ENCODE measurements at places on chromosomes 7 and 10.
A peak's percentile ranks its signal among the peaks of the same experiment; 100 is the strongest.

DNA sequence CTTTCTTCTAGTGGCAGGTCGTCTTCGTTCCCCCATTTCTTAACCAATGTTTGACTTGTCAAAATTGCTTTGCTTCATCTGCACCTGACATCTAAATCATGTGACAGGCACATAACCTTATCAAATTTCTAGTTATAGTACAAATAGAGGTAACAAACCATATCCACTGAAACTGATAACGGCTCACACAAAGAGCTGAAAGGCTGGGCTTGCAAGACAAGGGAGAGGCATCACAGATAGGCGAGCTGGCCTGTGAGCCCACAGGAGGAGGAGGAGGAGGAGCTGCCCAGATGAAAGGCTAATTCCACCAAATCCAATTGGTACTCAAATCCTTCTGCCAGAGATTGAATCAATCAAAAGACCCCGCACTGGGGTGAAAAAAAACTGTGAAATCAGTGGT lies 80.2 kb upstream of the NEBL start:
- DNase-seq = no peak

DNA sequence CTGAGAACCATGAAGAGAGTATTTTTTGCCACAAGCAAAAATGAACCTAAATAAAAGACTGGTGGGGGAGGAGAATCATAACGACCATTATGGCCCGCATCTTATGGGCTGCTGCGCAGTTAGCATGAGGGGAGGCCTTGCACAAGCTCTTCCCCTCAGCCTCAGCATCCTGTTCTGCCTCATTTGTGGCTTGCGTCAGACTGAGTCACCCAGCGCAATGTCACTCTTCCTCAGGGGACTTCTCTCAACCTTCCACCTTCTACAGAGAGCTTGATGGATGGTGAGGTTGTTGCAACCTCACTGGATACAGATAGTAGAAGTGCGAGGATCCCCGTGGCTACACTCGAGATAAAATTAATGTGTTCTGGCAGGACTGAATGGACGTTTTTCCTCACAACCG lies 16.8 kb upstream of the GPR15LG start:
- peak; percentile 83 for DNase-seq

DNA sequence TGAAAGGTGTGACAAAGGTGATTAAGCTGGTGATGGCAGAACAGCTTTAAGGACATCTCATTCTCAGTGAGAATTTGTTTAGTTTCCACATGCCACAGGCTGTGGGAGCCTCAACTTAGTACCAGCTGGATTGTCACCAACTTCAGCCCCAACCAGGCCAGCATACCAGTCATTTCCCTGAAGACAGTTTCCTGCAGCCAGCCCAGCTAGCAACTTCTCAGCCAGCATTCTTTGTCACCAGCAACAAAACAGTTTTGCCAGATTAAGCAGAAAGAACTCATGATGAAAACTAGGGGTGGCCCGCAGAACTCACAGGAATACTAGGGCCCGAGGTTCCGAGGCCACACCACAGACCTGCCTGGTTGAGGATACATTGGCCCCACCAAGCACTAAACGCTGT lies 68.8 kb upstream of the UNC5B start:
- no peak for DNase-seq

- DNase-seq = no peak
These were observed 259.3 kb downstream of the ZEB1 start for GRCh38 chr10:31578181-31578852.

GRCh38 chr7:155842496-155843265 lies 30.4 kb upstream of the SHH start:
- no peak for DNase-seq

DNA sequence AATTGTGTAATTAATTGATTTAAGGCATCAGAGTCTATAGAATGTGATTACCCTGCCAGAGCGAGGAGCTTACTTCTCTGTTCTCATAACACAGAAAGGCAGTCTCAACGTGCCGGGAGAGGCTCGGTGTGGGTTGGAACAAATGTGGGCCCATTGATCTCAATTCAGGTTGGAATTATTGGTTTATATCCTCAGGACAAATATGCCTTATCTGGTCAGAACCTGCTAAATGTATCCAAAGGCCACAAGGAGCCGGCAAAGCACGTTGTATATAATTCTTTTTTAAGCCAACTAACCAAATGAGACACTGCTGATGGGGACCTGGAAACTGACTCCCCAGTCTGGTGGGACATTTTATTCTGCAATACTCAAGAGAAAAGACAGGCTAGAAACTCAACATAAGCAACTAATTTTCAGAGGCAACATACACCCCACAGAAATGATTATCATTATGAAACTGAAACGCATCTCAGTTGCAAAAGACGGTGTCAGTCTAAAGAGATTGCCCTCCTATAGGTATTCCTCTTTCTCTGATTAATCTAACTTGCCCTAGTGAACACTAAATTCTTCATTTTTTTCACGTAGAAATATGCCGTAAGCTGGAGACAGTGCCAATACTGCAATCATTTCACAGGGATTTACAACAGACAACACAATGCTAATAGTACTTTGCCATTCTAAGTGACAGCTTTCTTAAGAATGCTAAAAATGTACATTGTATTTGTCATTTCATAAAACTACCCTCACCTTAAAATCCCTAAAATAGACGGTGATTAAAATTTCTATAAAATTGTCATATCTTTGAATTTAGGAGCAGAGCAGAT lies 9.4 kb downstream of the EBF3 start:
- no peak for DNase-seq

GRCh38 chr10:85459906-85460305 lies 906.7 kb downstream of the GRID1 start:
- DNase-seq = no peak

DNA sequence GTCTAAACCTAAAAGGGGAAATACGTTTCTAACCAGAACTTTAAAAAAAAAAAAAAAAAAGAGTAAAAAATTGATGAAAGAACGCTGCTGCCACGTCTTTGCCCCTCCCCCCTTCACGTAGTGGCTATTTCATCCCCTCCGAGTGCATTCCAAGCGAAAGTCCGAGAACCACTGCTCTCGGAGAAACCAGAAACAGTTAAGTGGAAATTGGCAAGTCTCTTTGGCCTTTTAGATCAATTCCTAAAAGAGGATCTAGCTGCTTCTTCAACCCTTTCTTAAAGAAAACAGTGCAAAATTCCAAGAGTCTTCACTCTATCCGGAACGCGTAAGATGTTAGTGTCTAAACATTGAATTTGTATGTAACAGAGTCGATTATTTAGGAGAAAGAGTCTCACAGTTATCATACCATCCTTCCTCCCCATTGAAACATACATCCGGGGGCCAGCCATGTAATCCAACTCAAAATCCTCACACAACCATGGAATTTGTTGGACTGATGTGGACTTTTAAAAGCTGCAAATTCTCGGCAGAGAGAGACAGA lies 1.1 kb downstream of the P4HA1 start:
- peak; percentile 30 for DNase-seq

DNA sequence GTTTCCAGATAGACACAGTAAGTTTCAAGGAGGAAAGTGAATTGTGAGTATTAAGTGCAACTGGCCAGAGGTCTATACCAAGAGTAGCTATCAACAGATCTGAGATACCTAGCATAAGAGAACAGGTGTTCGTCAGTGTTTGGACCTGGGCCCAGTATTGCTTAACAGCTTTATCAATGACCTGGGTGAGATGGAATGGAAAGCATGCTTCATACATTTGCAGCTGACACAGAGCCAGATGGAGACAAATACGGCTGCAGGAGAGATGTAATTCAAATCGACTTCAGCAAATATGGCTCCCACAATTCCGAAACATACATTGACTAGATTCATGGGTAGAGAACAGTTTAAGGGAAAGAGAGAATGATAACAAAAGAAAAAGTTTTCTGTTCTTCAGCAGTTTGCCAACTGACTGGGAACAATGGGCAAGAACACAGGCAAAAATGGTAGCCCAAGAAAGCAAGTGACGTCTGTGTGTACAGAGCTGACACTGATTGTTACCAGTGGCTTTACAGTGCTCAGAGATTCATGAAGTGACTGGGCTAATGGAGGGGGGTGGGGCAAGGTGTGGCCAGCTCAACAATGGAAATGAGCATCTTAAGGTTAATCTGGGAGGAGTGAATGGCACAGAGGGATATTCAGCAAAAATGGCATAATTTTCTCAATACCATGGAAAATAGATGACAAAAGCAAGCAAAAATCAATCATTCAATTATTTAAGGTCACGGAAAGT lies 28.0 kb upstream of the COBL start:
- DNase-seq = no peak

DNA sequence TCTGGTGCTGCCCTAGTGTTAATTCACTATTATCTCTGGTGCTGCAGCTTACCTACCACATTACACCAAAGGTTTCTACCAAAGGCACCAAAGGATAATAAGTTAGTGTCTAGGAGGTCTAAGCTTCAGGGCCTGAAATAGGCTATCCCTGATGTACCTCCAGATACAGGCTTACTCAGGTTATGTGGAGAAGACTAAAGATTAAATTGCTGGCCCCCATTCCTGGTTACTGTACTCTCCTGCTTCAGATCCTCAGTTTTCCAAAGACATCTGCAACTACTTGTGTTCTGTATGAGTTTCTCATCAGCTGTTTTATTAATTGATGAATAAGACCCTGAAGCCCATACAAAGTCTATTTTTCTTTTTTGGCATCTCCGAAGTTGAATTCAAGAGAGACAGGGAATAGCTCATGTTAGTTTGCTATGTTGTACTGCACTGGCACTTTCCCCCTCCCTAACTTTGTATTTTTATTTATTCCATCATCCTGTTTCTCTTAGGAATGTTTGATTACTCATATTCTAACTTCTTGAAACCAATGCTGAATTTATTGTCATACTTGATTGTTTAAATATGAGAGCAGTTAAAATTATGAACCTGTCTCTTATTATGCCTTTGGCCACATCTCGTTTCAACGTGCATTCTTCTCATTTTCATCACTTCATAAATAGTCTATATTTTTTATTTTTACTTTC lies 85.9 kb downstream of the PON1 start:
- no peak for DNase-seq

DNA sequence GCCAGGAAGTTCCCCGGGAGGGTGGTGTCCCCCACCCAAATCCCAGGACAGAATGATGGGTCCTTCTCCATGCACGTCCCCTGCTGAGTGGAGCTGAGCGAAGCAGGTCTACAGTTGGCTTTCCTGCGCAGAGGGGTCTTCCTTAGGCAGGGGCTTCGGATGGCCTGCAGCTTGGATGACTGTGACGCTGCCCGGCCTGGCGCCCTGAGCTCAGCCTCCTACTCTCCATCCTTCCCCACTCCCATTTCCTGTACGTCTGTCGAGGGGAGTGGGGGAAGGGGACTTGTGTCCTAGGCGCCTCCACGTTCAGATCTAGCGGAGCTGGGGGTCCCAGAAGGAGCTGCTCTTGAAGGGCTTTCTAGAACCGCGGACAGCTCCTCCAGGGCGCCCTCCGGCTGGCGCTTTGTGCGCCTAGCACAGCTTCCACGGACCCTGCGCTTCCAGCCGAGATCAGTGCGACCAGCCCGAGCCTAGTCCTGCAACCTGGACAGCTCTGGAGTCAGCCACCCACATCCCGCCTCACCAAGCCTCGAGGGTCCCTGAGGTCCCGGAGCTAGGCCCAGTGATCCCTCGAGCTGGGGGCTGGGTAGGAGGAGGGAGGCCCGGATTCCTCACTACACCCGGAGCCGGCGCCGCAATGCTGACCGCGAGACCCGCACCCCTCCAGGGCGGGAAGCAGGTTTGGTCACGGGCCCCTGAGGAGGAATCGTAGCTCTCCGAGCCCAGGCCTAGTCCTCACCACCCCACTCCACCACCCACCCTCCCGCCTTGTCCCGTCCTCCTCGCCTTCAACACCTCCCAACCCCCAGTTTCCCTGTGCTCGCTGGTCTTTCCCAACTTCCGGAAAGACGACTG lies 1.9 kb downstream of the GRID1 start:
- DNase-seq = no peak

DNA sequence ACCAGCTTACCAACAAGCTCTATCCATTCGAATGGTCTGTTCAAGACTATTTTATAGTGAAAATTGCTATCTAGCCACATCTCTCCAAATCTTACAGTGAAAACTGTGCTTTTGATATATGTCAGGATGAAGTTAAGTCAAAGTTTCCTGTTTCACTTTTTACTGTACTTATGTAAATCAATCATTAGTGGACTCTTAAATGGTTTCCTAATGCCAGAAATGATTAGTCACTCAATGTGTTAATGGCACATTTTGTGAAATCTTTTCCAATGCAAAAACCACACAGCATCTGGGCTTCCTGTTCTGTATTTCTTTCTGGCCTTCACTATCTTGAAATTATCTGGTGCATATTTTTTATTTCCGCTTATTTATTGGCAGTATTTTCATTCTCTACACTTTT lies 87.3 kb upstream of the STEAP1B start:
- no peak for DNase-seq

DNA sequence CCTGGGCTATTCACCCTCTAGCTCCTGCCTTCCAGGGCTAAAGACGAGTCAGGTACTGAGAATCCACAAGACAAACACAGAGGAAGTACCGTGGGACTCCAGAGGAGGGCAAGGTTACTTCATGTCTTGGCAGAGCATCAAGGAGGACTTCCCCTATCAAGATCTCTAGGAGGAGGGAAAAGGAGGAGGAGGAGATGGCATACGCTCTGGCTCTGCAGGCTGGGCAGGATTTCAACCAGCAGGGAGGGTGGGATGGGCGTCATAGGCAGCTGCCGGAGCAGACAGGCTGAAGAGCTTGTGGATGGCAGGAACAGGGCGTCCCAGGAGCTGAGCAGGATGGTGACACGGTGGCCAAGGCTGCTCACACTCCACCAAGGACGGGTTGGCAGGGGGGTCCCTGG lies 21.3 kb downstream of the MDH2 start:
- no peak for DNase-seq

- no peak for DNase-seq
These were observed 80.3 kb downstream of the SKIDA1 start for GRCh38 chr10:21445163-21445562.

- DNase-seq = no peak
These were observed 10.3 kb downstream of the FAM3C start for GRCh38 chr7:121385800-121386179.

Data from NK-92 treated with Interleukin-12 subunit alpha and Interleukin-12 subunit beta, amount 100 ng/mL, for 24 hours (cell line).